ENCODE measurements at places on chromosomes 4 and X.

DNA sequence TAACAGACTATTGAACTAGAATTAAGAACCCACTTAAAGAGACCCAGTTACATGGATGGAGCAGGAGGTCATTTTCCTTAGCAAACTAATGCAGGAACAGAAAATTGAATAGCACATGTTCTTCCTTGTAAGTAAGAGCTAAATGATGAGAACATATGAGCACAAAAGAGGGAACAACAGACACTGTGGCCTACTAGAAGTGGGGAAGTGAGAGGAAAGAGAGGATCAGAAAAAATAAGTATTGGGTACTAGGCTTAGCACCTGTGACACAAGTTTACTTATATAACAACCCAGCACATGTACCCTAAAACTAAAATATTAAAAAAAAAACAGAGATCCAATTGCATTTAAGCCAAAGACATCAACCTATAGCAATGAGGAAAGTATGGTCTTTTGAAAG is 26.2 kb downstream of the ARAP2 start:
- ATAC-seq = no peak

- ATAC-seq = no peak
These were observed 50.5 kb downstream of the SLC4A4 start for GRCh38 chr4:71389149-71389827.

- ATAC-seq = no peak
These were observed 173.4 kb downstream of the PAPSS1 start for GRCh38 chr4:107546638-107547037.

DNA sequence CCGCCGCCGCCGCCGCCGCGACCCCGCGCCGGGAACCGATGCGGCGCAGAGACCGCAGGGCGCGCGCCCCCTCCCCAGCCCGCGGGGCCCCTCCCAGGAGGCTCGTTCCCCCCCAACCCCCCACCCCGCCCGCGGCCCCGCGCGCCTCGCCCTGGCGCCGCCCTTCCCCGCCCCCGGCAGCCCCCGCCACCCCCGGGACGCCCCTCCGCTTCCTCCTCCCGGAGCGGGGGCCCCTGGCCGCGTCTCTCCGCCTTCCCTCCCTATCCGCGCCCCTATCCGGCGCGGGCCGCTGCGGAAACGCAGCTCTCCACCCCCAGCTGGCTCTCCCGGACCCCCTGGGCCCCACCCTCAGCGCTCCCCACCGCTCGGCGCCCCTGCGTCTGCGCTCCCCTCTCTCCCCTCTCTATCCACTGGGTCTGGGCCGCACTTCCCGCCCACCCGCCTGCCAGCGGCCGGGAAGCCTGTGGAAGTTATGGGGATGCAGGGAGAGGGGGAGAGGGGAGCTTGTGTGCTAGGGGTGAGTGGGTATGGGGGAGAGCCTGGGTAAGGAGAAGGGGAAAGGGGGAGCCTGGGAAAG is at the start of gene TMEM271:
Gene TMEM271, minus strand, starts transcription at position 51 of the 577 bp plus-strand sequence. CDS start 233 bp downstream, outside the sequence.
- no peak for ATAC-seq

DNA sequence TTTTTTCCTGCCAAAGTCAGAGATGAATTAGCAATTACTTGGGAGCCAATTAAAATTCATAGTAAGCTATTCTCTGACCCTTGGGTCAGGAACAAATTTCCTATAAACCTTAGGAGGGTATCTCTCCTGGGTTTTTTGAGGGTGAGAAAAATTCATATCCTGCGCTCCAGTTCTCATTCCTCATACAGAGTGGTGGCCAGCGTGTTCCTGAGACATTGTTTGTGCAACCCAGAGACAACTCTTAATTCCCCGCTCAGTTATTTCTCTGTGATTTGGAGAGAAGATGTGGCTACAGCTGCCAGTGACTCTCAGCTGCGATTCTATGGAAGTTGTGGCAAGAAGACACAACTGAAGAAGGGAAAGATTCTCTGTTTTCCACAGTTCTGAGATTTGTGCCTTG is 37.9 kb upstream of the CBR4 start:
- ATAC-seq = no peak

DNA sequence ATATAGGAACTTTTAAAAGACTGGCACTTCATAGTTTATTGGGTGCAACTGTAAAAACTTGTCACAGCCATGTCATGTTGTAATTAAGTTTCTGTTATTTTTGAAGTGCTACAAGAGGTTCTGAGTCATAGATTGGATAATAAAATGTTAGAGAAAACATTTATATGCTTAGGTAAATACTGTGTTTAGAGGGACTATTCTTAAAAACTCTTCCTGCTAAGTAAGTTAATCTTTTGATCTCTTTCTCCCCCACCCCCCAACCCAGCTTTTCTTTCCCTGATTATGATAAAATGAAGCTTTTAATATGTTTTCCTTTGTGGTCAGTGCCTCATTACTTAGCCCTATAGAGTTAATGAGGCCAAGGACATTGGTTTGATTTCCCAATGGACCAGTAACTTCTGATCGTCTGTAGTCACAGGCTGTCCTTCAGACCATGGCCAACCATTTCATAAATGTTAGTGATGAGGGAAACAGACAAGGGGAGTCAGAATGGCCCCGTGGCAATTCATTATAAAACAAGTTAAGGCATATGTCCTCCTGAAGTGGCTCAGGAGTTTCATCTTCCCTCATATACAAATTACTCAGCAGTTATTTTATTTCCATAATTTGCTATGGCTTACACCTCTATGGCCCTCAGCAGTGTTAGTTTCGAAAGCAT is 3.9 kb upstream of the PDLIM5 start:
- no peak for ATAC-seq

- no peak for ATAC-seq
These were observed 161.6 kb downstream of the PDGFRA start for GRCh38 chr4:54390670-54391069.

DNA sequence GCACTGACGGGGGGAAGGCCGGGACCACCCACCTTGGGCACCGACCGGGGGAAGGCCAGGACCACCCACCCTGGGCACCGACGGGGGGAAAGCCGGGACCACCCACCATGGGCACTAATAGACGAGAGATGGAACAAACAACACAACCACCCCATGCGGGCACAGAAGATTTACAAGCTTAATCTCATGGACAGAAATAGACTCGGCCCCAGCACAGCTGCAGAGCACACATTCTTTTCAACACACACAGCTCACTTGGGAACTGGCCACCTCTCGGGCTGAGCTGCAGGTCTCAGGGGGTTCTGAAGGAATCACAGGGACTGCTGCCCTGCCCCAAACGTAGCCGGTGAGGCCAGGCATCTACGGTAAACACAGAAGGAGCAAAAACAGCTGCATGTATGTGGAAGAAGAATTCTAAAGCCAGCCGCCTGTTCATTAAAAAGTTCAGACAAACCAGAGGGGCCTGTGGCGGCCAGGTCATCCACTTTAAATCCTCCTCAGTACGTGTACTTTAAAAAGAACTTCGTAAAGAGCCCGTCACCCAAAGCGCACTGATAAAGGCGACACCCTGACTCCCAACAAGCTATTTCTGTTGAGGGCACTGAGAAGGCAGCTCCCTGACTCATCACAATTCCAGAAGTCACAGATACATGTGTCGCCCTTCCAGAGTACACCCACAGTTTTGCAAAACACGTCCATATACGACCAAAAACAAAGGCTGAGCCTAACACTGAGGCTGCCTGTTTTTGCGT is 17.7 kb downstream of the PPP2R3B start:
- no peak for ATAC-seq

GRCh38 chr4:143359644-143360193 is 23.0 kb downstream of the GAB1 start:
- ATAC-seq = no peak

DNA sequence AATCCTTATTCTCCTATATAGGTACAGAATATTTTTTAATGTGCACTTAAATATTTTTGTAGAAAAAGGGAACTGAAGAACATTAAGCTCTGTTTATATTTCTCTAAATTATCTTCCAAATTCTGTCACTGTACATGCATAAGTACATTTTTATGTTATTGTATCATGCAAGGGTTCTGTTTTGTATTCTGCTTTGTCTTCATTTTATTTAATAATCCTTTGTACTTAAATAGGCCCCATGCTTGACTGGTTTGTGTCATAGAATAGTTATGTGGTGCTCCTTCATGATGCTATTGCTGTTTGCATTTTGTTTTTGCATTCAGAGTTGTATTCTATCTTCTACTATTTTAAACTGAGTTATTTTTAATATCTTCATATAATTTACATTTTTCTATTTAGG is 111.9 kb upstream of the EDNRA start:
- no peak for ATAC-seq

Measured in gastroesophageal sphincter (tissue), 4 donors.